H4 (cell line): ENCODE measurements at places on chromosomes 5 and 9.

DNA sequence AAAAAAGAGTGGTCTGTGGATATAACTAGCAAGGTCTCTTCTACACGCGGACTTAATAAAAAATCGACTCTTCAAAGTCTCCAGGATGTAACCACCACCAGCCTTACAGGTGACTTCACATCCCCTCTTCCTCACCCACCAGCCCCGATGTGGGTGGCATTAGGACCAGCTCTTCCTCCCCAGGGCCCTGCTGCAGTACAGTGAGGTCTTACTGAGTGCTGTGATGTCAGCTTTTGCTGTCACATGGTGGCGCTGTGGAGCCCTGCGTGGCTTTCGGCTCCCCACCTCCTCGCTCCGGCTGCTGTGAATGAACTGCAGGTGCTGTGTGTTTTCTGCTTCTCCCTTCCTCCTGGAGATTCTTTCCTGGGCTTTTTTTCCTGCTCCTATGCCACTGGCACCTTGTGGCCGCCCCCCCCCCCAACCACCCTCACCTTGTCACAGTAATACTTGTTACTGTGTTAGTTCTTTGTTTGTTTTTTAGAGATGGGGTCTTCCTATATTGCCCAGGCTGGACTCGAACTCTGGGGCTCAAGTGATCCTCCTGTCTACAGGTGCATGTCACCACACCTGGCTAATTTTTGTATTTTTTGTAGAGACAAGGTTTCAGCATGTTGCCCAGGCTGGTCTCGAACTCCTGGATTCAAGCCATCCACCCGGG, 15.8 kb upstream of the RAPGEF1 start:
- DNase-seq: peak; percentile 84

DNA sequence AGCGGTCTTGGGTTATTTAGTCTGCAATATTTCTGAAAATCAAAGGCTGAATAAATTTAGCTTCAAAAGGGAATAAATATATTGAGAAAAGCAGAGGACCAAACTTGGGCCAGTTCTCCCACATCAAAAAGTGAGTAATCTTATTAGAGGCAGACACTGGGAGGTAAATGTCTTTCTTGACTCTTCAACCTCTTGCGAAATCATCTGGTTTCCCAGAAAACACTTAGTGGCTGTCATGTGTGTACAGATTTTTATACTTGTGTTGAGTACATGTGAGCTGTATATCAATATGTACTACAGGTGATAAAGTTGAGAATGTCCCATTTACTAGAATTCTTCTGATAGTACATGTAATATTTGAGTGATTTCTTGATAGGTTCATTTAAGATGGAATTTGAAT, 454.9 kb downstream of the PRR16 start:
- no peak for DNase-seq

DNA sequence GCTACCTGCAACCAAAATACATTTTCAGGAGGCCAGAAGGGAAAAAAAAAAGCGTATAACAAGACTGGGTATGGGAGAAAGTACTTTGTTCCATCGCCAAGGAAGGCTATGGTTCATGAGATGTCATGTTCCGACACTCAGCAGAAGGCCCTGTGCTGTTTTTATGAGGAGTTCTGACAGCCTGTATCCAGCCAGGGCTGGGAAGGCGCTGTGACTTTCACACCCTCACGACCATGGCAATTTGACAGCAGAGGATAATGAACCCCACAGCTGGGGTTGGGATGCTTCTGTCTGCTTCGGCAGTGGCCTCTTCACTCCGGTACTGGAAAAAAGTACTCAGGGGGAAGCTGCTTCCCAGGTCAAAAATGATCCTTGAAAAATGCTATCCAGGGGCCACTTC, 154.4 kb downstream of the PRELID2 start:
- no peak for DNase-seq

DNA sequence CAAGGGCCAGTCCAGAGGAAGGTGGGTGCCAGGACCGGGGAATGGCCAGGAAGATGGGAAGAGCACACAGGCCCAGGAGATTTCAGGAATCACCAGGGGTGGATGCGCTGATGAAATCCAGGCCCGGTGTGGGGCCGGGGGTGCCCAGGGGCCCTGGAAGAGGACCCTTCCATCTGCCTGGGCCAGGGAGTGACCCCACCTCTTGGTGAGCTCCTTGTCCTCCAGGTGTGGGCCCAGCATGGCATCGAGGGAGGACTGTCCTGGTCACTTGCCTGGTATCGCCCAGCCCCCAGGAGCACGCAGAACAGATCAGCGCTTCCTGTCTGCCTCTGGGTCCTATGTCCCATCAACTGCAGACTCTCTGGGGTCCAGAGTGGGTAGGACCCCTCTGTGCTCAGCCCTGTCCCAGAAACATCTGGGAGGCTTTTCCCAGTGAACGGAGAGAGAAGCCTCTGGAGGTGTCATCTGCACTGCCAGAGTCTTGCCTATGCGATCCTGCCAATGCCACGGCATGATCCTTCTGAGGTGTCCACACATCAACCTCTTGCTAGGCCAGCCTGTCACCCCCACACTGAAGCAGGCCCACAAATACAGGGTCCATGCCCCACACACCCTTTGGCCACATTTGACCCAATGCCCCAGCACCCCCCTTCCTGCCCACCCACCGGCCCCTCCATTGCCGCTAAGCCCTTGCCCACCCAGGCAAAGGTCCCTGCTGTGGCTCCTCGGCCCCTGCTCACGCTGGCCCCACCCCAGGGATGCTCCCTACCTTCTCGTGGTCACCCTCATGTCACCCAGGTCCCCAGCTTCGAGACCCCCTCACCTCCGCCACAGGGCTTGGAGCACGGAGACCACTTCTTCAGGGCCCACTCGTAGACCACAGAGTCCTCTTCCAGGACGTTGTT, 67.2 kb downstream of the ZNF354C start:
- no peak for DNase-seq

GRCh38 chr9:134455934-134456755, 129.9 kb downstream of the RXRA start:
- peak; percentile 96 for DNase-seq

- DNase-seq: no peak
These were observed 298.3 kb downstream of the GADD45G start for GRCh38 chr9:89903141-89903475.

DNA sequence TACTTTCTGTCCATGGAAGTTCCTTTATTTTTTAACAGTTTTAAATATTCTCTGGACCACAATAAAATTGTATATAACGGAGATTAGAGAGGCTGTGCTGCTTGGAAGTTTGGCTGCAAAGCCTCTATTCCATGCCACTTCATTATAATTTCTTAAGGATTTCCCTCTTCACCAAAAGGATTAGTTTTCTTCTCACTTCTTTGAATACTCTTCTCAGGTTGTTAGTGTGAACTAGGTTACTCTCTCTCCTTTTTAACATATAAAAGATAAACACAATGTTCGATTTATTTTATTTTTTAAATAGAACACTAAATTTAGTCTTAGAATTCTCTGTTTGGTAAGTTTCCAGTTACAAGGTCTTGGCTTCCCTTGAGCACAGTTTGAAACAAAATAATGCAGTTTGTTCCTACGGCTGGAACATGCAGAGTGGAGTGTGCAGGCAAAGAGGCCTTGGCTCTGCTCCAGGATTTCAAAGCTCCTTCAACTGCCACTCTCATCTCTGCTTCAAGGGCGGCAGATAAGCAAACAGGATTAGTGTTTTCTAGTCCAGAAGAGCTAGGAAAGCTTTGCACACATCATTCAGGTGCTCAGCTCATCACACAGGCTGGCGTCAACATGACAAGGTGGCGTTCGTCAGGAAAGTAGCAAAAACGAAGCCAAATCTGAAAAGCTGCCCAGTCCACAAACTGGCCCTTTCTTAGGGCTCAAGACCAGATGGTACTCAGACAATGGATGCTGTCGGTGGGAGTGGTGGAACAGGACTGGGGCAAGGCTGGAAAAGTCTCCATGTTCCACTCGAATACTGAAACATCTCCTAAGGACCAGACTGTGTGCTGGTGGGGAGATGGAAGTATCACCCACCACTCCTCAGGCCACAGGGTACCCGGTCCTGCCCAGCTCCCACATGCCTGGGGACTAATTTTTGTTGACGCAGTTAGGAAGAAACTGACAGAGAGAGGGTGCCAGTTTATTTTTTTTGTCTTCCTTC, 286.6 kb downstream of the CRB2 start:
- DNase-seq: no peak

GRCh38 chr5:110916381-110917049, 155.0 kb upstream of the TSLP start:
- DNase-seq: peak; percentile 89

GRCh38 chr9:138007918-138008841, 130.6 kb downstream of the CACNA1B start:
- DNase-seq: no peak

- DNase-seq: no peak
These were observed 41.5 kb upstream of the PPP3R2 start for GRCh38 chr9:101636247-101636646.

GRCh38 chr5:43010935-43011315, 29.2 kb downstream of the ANXA2R start:
- DNase-seq: no peak

DNA sequence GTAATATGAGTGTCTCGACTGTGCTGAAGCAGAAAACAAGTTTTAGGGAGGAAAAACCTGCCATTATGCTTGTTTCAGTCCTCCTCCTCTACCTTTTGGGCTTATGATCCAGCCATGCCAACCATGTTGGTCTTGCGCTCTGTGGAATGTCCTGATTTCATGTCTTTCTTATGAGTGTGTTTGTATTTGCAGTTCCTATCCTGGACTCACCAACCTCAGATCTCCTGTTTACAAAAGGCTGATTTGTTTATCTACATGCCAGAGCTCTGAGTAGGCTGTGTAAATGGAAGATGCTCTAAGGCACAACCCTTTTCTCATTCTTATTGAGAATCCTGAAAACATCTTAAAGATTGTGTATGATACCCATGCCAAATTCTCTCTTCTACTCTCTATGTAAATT, 138.6 kb downstream of the ARHGEF28 start:
- DNase-seq: peak; percentile 77

DNA sequence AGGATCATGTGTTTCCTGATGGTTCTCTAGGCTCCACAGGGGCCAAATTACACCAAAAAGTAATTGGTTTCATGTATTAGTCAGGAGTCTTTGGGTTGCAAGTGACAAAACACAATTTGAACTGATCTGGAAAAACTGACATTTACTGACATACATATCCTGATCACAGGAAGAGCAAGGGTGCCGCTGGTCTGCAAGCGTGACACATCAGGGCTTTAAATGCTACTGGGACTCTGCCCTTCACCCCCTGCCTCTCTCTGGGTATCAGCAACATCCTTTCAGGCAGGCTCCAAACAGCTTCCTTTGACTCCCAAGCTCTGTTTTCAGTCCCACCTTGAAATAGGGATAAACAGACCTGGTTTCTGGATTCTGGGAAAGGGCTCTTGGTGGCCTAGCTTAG, 197.5 kb downstream of the PALM2AKAP2 start:
- no peak for DNase-seq

GRCh38 chr5:97846643-97847042, 663.6 kb upstream of the RIOK2 start:
- no peak for DNase-seq

DNA sequence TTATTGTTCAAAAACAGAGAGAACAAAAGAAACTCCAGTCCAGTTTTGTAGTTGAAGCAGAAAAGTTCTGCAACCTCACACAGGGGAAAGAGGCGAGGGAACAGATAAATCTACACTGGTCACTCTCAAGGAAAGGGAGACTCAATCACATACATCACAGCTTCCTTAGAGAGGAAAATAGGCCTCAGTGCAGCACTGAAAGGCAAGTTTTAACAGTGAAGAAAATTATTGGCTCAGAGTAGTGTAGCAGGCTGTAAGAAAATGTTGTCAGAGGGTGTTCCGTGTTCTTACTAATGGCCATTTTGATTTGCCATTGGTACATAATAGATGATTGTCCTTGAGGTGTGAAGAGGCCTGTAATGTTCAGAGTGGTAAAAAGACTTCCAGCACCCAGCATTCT, 530.0 kb upstream of the CDH6 start:
- no peak for DNase-seq

DNA sequence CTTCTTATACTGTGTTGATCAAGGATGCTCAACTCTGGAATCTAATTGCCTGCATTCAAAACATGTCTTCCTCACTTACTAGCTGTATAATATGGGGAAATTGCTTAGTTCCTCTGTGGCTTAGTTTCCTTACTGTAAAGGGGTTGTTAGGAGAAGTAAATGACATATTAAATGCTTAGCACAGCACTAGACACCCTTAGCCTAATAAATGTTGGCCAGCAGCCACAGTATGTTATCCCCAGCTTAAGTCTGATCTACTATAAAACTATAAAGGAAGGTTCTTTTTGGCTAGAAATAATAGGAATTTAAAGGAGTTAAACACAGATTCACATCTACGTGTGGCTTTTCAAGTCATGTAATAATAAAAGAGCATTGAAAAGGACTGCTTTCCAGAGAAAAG, 232.4 kb downstream of the PCSK1 start:
- no peak for DNase-seq

GRCh38 chr5:37757980-37758582, 81.8 kb downstream of the GDNF start:
- no peak for DNase-seq

- DNase-seq: no peak
These were observed 93.4 kb downstream of the NRG2 start for GRCh38 chr5:139949710-139950109.

- DNase-seq: no peak
These were observed 520.0 kb upstream of the C9orf72 start for GRCh38 chr9:28092981-28093936.

GRCh38 chr9:105458404-105458803, 10.6 kb downstream of the FSD1L start:
- DNase-seq: no peak

DNA sequence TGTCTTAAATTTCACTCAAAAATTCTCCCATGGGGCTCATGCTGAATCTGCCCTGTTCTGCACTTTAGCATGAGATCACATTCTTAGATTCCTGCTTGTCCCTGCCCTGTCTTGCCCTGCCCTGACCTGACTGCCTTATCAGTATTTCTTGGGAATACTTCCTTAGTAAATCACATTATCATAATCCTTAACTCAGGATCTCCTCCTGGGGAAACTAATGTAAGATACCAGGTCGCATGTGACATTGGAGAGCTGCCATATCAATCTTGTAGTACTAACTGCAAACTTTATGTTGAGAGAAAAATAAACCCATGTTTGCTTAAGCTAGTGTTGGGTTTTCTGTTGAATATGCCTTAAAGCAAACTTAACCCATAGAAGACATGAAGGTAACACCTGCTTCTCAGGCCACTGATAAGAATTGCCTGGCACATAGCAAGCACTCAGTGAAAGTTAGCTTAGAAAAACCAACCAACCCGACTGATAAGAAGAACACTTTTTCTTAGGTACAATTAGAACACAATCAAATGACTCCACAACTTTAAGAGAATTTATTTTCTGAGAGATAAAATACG, 53.3 kb downstream of the IL33 start:
- no peak for DNase-seq

GRCh38 chr9:87464110-87464991, 33.3 kb upstream of the DAPK1 start:
- peak; percentile 48 for DNase-seq

GRCh38 chr9:105069285-105069684, 141.3 kb upstream of the ABCA1 start:
- no peak for DNase-seq

- DNase-seq: no peak
These were observed 43.5 kb upstream of the STXBP1 start for GRCh38 chr9:127568618-127568970.

- no peak for DNase-seq
These were observed 75.5 kb upstream of the PUM3 start for GRCh38 chr9:2919347-2919746.

- DNase-seq: peak; percentile 74
These were observed 302.1 kb downstream of the CSNK1G3 start for GRCh38 chr5:123813937-123814624.
